ENCODE measurements at places on chromosomes 3 and 15. TPM values are rescaled to one million over a fixed set of nuclear protein-coding genes. Genes with fewer than 3 reads are reported as not detected.

DNA sequence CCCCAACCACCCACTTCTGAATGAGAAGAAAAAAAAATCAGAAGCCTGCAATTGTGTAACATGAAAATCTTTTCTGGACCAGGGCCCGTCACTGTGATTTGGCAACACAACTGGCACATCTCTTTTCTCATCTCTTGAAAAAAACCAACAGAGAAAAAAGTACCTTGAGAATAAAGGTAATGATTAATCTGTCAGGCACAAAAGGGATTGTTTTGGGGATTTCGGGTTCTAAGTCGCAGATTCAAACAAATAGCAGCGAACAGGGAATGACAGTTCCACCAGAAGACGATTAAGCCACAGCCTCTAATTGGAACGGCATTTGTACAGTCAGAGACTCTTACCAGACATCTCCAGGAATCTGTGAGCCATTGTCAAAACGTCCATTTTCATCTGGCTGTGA lies at the start of gene AQP9:
AQP9 (plus strand) TSS at position 276 of the 400 bp plus-strand sequence. CDS start 185 bp downstream, outside the sequence.
- DNase-seq = no peak

GRCh38 chr15:76160426-76161152 lies 100.8 kb downstream of the TMEM266 start:
- no peak for DNase-seq

DNA sequence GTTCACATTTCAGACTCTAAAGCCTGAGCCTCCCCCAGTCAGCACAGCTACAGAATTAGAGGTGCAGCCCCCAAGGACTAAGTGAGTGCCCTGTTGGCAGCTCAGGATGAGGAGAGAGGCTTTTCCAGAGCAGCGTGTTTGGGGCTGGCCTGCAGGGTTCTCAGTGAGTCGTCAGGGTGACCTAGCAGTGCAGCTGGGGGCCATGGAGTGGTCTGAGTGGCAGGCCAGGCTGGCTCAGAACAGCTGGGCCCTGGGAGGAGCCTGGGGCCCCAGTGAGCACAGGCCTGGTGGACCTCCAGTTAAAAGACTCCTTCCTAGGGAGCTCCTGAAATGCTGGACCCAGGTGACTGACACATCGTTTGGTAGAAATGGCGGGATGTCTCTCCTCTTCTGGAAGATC lies 108.3 kb downstream of the SLC49A4 start:
- DNase-seq = no peak

GRCh38 chr3:14476583-14477265 lies 63.4 kb downstream of the GRIP2 start:
- no peak for DNase-seq

Gene SLC27A2
- total RNA-seq = 47.9 TPM

Data from Peyer's patch (tissue), 4 donors.